ENCODE measurements at places on chromosomes 5 and 9.

- no peak for DNase-seq
Measured at GRCh38 chr5:943918-944620, 51.4 kb downstream of the TRIP13 start.

GRCh38 chr5:76954383-76954763, 1.5 kb downstream of the CRHBP start:
- no peak for DNase-seq

- no peak for DNase-seq
Measured at GRCh38 chr5:90767710-90768109, 209.1 kb downstream of the ADGRV1 start.

DNA sequence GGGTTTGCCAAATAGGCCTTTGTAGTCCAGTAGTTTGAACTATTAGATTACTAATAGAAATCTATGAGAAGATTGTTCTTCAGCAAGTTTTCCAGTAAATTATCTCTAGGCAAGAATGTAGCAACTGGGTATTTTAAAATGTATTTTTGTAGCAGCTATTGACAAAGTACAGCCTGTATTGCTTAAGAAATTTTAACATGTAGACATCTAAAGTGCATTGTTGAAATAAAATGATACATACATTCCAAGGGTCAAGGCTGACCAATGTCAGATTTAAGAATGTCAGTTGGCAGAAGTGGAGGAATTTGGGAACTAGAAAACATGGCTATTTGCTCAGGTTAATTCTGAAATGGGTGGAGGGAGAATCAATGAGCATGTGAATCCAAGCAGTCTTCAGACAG, 57.5 kb upstream of the ZSWIM6 start:
- DNase-seq, result no peak

DNA sequence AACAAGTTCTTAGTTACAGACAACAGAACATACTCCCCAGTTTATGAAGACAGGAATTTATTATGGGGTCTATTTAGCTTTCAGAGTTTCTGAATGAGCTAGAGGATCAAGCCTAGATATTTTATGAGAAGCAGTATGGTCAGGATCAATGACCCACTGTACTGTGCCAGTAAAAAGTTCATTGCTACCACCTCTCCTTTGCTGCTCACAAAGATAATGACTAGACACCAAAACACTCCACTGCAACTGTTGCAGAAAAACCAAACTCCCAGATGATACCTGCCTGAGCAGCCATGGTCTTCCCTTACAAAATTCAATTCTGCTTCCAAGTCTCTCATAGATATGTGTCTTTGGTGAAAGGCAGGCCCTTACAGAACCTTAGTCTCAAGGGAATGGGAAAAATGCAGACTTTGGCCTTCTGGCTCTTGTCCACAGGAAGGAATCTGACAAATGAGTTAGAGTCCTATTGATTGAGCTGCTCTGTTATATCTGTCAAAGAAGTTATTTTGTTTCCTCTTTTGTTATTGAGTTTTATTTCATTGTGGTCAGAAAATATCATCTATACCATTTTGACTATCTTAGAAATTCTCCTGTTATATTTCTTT, 74.7 kb upstream of the RASGRF2 start:
- no peak for DNase-seq

- DNase-seq, result no peak
Measured at GRCh38 chr9:126049088-126049487, 277.5 kb upstream of the MVB12B start.
